ENCODE measurements at places on chromosomes 4 and X. TPM values are rescaled to one million over a fixed set of nuclear protein-coding genes. Genes with fewer than 3 reads are reported as not detected.

The DDIT4L gene
- polyA plus RNA-seq, result 14.2 TPM

The SPACA5 gene
- not detected for polyA plus RNA-seq

GRCh38 chrX:46575586-46575985 lies 2.0 kb downstream of the CHST7 start:
- no peak for DNase-seq

DNA sequence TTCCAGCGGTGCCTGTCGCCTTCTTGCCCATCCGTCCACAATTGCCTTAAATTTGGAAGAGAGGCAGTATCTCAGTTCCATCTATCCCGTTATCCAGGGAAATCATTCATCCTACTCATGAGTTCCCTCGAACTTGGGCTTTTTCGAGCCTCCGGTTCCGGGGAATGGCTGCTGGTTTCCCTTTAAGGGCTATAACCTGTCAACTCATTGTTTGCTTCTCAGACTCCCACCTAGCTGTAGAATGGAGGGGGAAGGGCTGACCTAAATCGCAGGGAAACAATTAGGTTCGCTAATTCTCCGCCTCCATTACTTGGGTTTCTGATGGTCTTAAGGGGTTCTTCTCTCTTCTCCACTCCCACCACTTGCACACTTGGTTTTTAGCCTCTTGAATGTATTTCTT lies 1.2 kb downstream of the UCHL1 start:
- no peak for DNase-seq

DNA sequence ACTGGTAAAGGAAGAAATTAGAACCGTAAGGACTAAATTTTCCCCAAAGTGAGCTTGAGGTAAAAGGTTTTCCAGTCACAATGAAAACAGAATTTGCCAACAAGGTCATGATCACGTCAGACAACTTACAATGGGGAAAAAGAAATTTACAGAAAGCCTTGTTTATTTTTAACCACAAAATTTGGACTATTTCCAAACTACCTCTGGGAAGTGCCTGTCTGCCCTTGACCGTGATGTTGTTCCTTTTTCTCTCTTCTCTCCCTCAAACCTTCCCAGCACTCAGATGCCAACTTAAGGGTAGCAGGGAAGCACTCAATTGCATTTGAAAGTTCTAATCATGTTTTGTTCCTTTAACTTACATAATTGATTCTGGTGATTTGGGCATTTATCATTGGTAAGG lies 32.5 kb downstream of the MEPE start:
- DNase-seq, result no peak

DNA sequence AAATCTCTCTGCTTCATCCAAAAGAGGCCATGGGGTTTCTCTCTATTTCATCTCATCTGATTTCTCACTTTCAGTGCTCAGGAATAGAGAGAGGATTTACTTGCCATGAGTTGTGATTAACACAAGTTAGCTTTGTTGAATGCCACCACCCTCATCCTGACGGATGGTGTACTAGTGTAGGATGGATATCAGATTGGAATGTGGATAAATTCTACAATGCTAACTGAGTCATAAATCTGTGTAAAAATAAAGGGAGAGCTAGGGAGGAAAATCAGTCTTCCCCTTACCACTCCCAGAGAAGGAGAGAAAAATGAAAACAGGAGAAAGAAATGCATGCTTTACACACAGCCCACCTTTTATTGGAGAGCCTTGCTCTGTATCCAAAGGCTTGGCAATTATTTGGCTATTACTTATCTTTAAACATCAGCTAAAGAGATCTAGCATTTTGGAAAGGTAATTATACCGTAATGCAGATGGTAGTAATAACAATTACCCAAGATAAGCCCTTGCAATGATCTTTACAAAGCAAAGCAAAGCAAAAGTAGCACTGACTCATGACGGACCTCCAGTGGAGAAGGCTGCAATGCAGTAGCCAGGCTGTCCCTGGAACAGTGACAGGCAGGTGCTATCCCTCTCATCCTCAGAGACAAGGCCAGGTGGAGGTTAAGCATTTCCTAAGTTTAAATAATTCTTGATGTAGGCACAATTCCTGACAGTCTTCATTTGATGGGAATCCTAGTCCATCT lies 306.3 kb upstream of the PPARGC1A start:
- no peak for DNase-seq

- DNase-seq, result no peak
These were observed 72.6 kb downstream of the GATB start for GRCh38 chr4:151688003-151688784.

All from fibroblast of lung (primary cell).